ENCODE measurements at places on chromosomes 2 and 18. TPM values are rescaled to one million over a fixed set of nuclear protein-coding genes. Genes with fewer than 3 reads are reported as not detected.

Gene GREB1L
- 1.8 TPM for total RNA-seq

Gene ALPP
- not detected for total RNA-seq

Gene OR6B3
- not detected for total RNA-seq

Gene MEIS1
- total RNA-seq = 4.7 TPM

Gene M1AP
- not detected for total RNA-seq

Gene FAM228A
- not detected for total RNA-seq

Gene ONECUT2
- total RNA-seq = under 0.01 TPM

Gene OTOS
- not detected for total RNA-seq

Gene RNU2-63P
- total RNA-seq = under 0.01 TPM

Gene ABCB11
- not detected for total RNA-seq

Gene GTF2A1L
- not detected for total RNA-seq

Gene COL4A4
- total RNA-seq = under 0.01 TPM
